ENCODE measurements at places on chromosomes 6 and 20. TPM values are rescaled to one million over a fixed set of nuclear protein-coding genes. Genes with fewer than 3 reads are reported as not detected.

GRCh38 chr20:50303573-50304500, 113.2 kb downstream of the CEBPB start:
- no peaks in the 10 kb centered on the region for H3K4me1 ChIP-seq
- H3K27me3 ChIP-seq: peaks cover 2% of the 10 kb centered on the region
- no peaks in the 10 kb centered on the region for H3K36me3 ChIP-seq
- H3K27ac ChIP-seq: no peak overlapping the region

DNA sequence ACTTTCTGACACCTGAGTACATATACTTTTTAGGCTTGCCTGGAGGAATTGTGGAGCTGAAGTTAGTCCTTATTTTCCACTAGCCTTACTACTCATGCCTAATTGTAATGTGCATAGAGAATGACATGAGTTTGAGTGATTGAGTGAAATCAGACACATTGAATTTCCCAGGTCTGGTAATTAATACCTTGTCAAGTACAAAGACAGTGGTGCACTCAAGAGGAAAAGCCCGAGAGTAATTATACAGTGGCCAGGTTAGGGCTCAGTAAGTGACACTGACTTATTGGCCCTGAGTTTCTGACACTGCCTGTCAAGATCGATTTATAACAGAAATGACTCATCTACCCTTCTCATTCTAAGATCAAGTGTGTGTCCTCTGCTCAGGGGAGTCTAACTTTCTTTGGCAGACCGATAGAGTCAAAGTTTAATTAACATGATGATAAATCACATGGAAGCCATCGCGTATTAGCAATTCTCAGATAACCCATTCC, 288.3 kb downstream of the TPBG start:
- H3K27ac ChIP-seq: no peak overlapping the region
- no peak overlapping the region for H3K4me3 ChIP-seq
- H3K27me3 ChIP-seq: peaks cover 1% of the 10 kb centered on the region
- no peak for DNase-seq
- no peaks in the 10 kb centered on the region for H3K4me1 ChIP-seq

GRCh38 chr20:17875106-17875980, 93.3 kb downstream of the SNX5 start:
- H3K36me3 ChIP-seq: no peaks in the 10 kb centered on the region
- peaks cover 4% of the 10 kb centered on the region for H3K27me3 ChIP-seq
- no peak overlapping the region for H3K27ac ChIP-seq
- H3K4me1 ChIP-seq: peaks cover 21% of the 10 kb centered on the region

DNA sequence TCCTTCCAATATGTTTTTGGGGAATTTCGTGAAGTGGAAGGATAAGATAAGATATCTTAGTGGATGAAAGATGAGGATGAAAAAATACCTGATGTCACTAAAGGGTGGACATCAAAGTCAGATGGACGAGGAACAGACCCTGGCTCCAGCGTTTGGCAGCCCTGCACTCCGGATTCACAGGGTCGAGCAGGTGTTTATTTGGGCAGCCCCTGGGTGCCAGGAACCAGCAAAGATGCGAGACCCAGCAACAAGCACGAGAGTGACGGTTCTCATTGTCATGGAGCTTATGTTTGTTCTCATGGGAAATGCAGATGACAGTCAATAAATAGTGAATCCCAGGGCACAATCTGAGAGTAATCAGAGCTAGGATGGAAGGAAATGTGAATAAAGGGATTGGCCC, 131.1 kb downstream of the PHACTR3 start:
- H3K4me1 ChIP-seq: no peaks in the 10 kb centered on the region
- peaks cover 9% of the 10 kb centered on the region for H3K27me3 ChIP-seq
- no peak overlapping the region for H3K27ac ChIP-seq
- no peaks in the 10 kb centered on the region for H3K36me3 ChIP-seq
- DNase-seq: no peak

GRCh38 chr6:50333696-50334095, 284.0 kb upstream of the DEFB112 start:
- H3K4me1 ChIP-seq: no peaks in the 10 kb centered on the region
- DNase-seq: no peak
- H3K27me3 ChIP-seq: no peaks in the 10 kb centered on the region
- no peaks in the 10 kb centered on the region for H3K36me3 ChIP-seq

DNA sequence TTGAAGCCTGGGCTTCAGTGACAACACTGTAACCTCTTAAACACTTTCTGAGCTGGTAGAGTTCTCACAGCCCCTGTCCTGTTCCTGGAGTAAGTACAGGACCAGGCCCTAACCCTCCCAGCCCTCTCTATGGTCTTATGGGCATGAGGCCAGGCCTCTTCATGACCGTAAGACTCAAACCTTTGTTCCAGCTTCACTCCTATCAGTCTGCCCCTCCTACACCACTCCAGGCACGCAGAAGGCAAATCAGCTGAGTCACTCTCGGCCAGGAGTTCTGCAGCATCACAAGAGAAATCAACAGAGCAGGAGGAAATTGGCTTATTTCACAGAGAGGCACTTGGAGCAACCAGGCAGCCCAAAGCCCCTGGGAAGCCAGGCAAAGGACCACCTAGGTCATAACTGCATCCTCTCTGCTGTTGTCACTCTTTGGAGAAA, 25.3 kb upstream of the CHD6 start:
- no peaks in the 10 kb centered on the region for H3K36me3 ChIP-seq
- no peak overlapping the region for H3K4me3 ChIP-seq
- H3K27ac ChIP-seq: peak overlapping the region; percentile 10
- DNase-seq: no peak

DNA sequence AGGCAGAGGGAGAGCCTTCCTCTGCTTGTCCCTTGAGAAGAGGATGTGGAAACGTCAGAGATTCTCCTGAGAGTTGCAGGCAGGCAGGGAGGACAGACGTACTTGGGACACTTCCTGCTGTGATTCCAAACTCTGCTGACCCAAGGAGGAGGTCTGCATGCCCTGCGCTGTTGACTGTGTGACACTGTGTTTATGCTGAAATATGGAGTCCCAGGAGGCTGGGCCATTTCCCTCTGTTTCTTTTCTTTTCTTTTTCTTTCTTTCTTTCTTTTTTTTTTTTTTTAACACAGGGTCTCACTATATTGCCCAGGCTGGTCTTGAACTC, 63.5 kb upstream of the BHLHE23 start:
- H3K4me1 ChIP-seq: peaks cover 2% of the 10 kb centered on the region
- H3K4me3 ChIP-seq: no peak overlapping the region
- H3K27me3 ChIP-seq: peaks cover 25% of the 10 kb centered on the region
- H3K27ac ChIP-seq: no peak overlapping the region
- DNase-seq: no peak

DNA sequence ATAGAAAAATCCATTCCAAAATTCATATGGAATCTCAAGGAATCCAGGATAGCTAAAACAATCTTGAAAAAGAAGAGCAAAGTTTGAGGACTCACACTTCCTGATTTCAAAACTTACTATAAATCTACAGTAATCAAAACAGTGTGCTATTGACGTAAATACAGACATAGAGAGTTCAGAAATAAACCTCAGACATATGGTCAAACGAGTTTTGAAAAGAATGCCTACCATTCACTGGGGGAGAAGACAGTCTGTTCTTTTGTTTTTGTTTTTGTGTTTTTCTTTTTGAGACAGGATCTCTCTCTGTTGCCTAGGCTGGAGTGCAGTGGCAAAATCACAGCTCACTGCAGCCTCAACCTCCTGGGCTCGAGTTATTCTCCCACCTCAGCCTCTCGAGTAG, 25.3 kb upstream of the PROKR2 start:
- H3K4me3 ChIP-seq: no peak overlapping the region
- peaks cover 18% of the 10 kb centered on the region for H3K27me3 ChIP-seq
- H3K36me3 ChIP-seq: no peaks in the 10 kb centered on the region
- no peak overlapping the region for H3K27ac ChIP-seq

- H3K27ac ChIP-seq: no peak overlapping the region
- no peak overlapping the region for H3K4me3 ChIP-seq
- H3K4me1 ChIP-seq: no peaks in the 10 kb centered on the region
- H3K36me3 ChIP-seq: no peaks in the 10 kb centered on the region
Measured at GRCh38 chr6:107534571-107535141, 44.7 kb downstream of the SOBP start.

GRCh38 chr6:51511081-51511480, 576.3 kb downstream of the PKHD1 start:
- no peak for DNase-seq
- H3K4me3 ChIP-seq: no peak overlapping the region
- no peak overlapping the region for H3K27ac ChIP-seq
- H3K27me3 ChIP-seq: no peaks in the 10 kb centered on the region
- H3K36me3 ChIP-seq: no peaks in the 10 kb centered on the region
- no peaks in the 10 kb centered on the region for H3K4me1 ChIP-seq

DNA sequence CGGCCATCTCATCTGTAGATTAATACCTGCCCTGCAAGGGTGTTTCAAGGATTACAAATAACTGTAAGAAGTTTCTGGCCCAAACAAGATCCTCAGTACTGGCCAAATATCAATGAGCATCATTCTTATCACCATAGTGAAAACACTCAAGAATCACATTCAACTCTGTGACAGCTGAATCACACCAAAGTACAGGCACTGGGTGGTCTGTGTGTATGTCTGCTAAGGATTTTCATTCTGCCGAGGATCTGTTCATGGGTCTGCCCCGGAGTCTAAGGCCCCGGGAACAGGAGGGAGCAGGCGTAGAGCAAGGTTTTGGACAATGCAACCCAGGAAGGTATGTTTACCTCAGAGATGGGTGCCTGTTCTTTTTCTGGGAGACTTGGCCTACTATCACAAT, 110.5 kb downstream of the TRERF1 start:
- H3K27me3 ChIP-seq: no peaks in the 10 kb centered on the region
- H3K27ac ChIP-seq: peak overlapping the region; percentile 79
- no peak overlapping the region for H3K4me3 ChIP-seq
- no peak for DNase-seq
- peaks cover 70% of the 10 kb centered on the region for H3K4me1 ChIP-seq

DNA sequence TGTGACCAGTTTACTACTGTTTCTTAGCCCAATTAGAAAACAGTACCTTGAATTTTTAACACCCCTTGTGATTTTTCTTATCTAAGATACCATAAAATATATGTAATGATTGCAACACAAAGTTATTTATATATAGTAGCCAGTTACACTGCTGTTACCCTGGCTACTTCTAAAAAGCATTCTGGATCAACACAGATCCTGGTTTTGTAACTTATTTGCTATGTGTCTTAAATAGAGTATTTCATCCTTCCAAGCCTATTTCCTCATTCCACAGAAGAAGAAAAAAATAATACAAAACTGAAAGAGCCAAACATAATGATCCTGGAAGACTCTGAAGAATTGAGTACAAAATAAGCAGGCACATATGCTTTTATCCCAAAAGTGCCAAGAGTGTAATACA, 19.0 kb upstream of the GSTA4 start:
- no peaks in the 10 kb centered on the region for H3K27me3 ChIP-seq
- H3K4me1 ChIP-seq: no peaks in the 10 kb centered on the region
- peaks cover 27% of the 10 kb centered on the region for H3K36me3 ChIP-seq
- no peak for DNase-seq

GRCh38 chr6:6915813-6916547, 191.8 kb upstream of the RREB1 start:
- peaks cover 44% of the 10 kb centered on the region for H3K27me3 ChIP-seq
- DNase-seq: no peak
- peaks cover 31% of the 10 kb centered on the region for H3K4me1 ChIP-seq
- H3K27ac ChIP-seq: no peak overlapping the region
- H3K36me3 ChIP-seq: no peaks in the 10 kb centered on the region

- H3K4me1 ChIP-seq: peaks cover 2% of the 10 kb centered on the region
- no peak overlapping the region for H3K4me3 ChIP-seq
- H3K27me3 ChIP-seq: no peaks in the 10 kb centered on the region
Measured at GRCh38 chr20:62827311-62828038, 10.6 kb downstream of the COL9A3 start.

DNA sequence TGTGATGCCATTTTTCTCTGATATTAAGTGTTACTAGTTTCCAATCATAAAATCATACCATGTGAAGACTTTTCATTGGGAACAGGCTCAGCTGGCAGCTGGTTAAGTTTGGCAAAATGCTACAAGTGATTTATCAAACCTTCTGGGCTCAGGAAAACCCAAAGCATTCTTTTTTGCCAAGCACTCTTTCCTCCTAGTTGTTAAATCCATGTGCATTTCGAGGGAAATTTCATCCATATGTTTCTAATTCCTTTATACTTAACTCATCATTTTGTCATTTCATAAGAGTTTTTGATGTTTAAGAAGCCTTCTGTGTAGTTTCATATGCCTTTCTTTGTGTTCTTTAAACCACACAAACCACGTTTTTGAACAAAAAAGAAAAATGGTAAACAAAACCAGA, 217.6 kb upstream of the PDE10A start:
- no peak overlapping the region for H3K4me3 ChIP-seq
- no peak for DNase-seq
- H3K27me3 ChIP-seq: peaks cover 11% of the 10 kb centered on the region
- H3K4me1 ChIP-seq: peaks cover 7% of the 10 kb centered on the region
- no peak overlapping the region for H3K27ac ChIP-seq
- no peaks in the 10 kb centered on the region for H3K36me3 ChIP-seq

DNA sequence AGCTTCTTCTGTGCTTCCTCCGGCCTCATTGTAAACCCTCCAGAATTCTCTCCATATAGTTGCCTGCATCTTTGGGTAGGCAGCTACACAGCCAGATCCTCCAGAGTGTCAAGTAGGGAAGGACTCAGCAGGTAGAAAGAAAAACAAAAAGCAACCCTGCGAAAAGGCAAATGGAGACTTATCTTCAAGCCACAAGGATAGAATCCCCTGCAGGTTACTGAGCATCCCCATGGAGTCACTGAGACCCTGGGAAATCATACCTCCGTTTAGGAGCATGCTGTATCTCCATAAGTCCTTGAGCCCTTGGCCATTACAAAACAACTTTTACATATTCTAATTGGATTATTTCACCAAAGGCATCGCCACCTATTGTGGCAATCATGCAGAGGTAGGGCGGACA, 28.6 kb downstream of the ALDH8A1 start:
- H3K27me3 ChIP-seq: no peaks in the 10 kb centered on the region
- H3K4me3 ChIP-seq: no peak overlapping the region
- no peak overlapping the region for H3K27ac ChIP-seq
- H3K36me3 ChIP-seq: no peaks in the 10 kb centered on the region
- no peak for DNase-seq

GRCh38 chr6:30724906-30725667, 4.9 kb downstream of the TUBB start:
- peak overlapping the region; percentile 74 for H3K27ac ChIP-seq
- H3K4me3 ChIP-seq: peak overlapping the region; percentile 44
- no peak for DNase-seq
- no peaks in the 10 kb centered on the region for H3K27me3 ChIP-seq
- peaks cover 33% of the 10 kb centered on the region for H3K4me1 ChIP-seq

DNA sequence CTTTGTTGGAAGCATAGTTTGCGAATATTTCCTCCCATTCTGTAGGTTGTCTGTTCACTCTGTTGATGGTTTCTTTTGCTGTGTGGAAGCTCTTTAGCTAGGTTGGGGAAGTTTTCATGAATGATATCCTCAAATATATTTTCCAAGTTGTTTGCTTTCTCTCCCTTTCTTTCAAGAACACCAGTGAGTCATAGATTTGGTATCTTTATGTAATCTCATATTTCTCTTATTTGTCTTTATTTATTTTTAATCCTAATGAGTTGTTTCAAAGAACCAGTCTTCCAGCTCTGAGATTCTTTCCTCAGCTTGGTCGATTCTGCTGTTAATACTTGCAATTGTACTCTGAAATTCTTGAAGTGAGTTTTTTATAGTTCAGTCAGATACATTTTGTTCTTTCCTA, 628.0 kb upstream of the ID4 start:
- H3K4me1 ChIP-seq: no peaks in the 10 kb centered on the region
- no peaks in the 10 kb centered on the region for H3K36me3 ChIP-seq
- H3K27me3 ChIP-seq: no peaks in the 10 kb centered on the region
- no peak overlapping the region for H3K27ac ChIP-seq

PLCB1 gene
- 1.4 TPM for total RNA-seq

TXNDC5 gene
- total RNA-seq: 44.4 TPM

RAET1E gene
- not detected for total RNA-seq

SLC22A16 gene
- total RNA-seq: not detected

NKX2-2 gene
- total RNA-seq: not detected

RIPOR3 gene
- not detected for total RNA-seq

CD93 gene
- 0.84 TPM for total RNA-seq

All from activated CD4-positive, alpha-beta T cell treated with anti-CD3 and anti-CD28 coated beads for 36 hours (primary cell).